ENCODE measurements at places on chromosomes 1 and 21.

DNA sequence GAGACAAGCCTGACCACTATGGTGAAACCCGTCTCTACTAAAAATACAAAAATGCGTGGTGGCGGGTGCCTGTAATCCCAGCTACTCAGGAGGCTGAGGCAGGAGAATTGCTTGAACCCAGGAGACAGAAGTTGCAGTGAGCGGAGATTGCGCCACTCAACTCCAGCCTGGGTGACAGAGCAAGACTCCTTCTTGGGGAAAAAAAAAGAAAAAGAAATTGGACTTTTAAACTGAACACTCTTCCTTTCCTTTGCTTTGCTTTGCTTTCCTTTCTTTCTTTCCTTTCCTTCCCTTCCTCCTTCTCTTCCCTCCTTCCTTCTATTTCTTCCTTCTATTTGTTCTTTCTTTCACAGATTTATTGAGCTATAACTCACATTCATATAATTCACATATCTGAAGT is 43.3 kb upstream of the PUM1 start:
- no peak for DNase-seq

GRCh38 chr1:185573677-185574076 is 160.5 kb upstream of the HMCN1 start:
- no peak for DNase-seq

- DNase-seq = peak; percentile 89
Measured at GRCh38 chr1:223714849-223715603, 2.7 kb downstream of the CAPN2 start.

- peak; percentile 52 for DNase-seq
Measured at GRCh38 chr1:109499661-109500536, 6.0 kb downstream of the CYB561D1 start.

DNA sequence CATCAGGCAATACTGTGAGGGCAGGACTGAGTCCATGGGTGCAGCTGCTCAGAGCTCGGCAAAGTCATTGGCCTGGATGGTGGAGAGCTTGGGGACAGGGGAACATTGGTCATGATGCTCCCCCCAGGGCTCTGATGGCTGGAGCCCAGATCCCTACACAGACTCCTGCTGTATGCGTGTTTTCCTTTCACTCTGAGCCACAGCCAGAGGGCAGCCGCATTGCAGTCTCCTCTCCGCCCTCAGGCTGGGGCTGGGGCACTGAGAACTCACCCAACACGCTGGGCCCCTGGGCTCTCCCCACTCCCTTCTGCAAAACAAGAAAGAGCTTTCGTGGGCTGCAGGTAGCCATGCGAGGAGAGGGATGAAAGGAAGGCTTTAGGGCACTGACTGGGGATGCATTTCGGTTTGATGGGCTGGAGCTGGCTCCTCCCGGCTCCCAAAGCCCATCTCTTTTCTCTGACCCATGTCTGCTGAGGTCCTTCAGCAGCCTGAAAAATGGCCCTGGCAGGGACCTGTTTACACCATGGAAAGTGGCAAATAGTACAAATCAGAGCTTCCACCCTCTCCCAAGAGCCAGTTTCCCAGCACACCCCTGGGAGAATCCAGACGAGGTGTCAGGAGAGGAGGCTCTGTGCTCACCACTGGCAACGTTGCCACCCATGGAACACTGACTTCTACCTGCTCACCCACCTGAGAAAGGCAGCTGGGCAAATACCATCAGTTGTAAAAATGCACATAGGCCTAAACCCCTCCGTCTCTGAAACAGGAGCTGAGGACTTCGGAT is 43.8 kb downstream of the CAPN2 start:
- no peak for DNase-seq

DNA sequence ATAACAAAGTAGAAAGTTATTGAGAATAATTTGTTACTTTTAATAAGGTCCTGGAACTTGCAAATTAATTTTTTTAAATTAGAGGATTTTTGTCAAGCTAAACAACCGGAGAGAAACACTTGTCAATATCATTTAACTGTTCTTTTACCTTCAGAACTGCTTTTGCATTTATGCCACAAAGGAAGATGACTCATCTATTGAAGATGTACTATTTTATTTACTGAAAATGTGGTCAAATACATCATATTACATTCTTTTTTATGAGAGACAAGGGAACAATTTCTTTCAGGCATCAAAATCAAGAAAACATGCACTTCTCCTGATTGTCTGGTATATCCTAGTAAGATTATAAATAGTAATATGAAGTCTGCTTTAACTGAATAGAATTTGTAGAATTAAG is 558.2 kb upstream of the PRMT6 start:
- no peak for DNase-seq

- no peak for DNase-seq
Measured at GRCh38 chr1:95388031-95388430, 154.0 kb downstream of the RWDD3 start.

GRCh38 chr1:205450448-205450847 is 5.4 kb downstream of the BLACAT1 start:
- DNase-seq = no peak

All from RCC 7860 (cell line).